ENCODE measurements at places on chromosomes 1 and 21.

GRCh38 chr1:241375886-241376285, 18.9 kb upstream of the RGS7 start:
- DNase-seq, result no peak

DNA sequence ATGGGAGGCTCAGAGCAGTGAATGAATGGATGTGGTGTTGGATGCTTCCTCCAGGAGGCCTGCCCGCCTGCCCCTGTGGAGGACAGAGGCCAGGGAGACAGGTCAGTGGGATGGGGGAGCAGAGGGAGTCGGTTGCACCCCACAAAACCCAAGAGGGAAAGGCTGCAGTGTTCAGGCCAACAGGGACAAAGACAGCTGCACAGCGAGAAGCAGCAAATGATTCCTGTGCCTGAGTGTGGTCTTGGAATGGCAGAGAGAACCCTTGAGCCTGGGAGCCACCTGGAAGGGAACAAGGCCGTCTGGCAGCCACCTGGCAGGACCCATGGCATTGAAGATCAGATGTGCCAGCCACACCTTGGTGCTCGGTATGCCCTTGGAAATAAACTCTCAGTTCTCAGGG, 8.1 kb downstream of the TFF3 start:
- peak; percentile 20 for DNase-seq

DNA sequence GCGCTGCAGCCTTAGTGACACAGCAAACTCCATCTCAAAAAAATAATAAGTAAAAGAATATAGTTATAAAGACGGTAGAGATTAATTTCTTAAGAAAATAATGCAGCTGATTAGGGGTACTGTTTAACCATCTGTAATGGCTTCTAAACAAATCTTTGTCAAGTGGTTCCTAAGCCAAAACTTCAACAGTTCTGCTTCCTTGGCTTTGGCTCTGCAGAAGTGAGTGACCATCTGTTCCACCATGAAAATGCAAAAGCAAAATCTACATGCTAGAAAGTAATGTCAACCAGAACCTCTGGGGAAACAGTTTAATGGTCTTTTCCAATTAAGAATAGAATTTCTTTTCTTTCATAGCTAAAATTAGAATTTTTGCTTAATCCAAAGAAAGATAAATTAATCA, 8.3 kb upstream of the SH2D5 start:
- no peak for DNase-seq

- DNase-seq, result no peak
Measured at GRCh38 chr1:207145401-207146058, 41.5 kb downstream of the C4BPA start.

DNA sequence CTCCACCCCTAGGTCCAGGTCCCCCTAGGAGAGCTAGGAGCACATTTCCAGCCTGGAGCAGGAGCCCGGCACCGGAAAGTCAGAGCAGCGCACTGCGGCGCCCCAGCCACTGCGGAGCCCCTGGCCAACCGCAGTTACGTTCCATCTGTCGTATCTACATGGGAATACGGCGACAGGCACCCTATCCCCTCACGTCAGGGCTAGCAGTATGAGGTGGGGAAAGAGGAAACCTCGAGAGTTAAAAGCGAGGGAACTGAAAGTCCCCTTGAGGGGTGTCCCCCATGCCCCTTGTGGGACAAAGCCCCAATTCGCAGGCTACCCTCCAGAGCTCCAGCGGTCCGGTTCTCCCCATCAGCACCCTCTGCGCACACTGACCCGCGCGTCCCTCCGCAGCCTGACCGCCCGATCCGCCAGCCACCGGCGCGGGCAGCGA, 995 bp downstream of the COLGALT2 start:
- DNase-seq, result peak; percentile 58

- DNase-seq, result no peak
Measured at GRCh38 chr1:4263699-4264098, 363.6 kb upstream of the C1orf174 start.

GRCh38 chr1:4307911-4308545, 346.4 kb upstream of the AJAP1 start:
- no peak for DNase-seq

- no peak for DNase-seq
Measured at GRCh38 chr1:232690285-232690935, 60.5 kb upstream of the SIPA1L2 start.

- DNase-seq, result no peak
Measured at GRCh38 chr1:96291468-96291867, 430.1 kb upstream of the PTBP2 start.

- DNase-seq, result no peak
Measured at GRCh38 chr1:44743211-44743610, 3.6 kb downstream of the KIF2C start.

DNA sequence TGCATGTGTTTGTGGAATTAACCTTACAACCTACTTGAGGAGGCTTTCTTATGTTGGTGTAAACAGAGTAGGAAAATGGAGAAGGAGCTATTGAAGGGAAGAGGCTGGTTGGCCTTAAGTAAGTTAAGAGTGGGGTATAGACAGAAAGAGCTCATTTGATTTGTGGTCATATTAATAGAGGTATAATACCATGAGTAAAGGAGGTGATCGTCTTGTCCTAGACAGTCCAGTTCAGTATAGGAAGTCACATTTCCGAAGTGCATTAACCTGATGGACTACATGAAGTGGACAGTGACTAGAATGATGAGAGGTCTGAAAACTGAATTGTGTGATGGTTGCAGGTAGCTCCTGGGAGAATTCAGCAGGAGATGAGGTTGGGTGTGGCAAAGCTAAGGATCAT, 215.4 kb upstream of the ZC3H12A start:
- no peak for DNase-seq

DNA sequence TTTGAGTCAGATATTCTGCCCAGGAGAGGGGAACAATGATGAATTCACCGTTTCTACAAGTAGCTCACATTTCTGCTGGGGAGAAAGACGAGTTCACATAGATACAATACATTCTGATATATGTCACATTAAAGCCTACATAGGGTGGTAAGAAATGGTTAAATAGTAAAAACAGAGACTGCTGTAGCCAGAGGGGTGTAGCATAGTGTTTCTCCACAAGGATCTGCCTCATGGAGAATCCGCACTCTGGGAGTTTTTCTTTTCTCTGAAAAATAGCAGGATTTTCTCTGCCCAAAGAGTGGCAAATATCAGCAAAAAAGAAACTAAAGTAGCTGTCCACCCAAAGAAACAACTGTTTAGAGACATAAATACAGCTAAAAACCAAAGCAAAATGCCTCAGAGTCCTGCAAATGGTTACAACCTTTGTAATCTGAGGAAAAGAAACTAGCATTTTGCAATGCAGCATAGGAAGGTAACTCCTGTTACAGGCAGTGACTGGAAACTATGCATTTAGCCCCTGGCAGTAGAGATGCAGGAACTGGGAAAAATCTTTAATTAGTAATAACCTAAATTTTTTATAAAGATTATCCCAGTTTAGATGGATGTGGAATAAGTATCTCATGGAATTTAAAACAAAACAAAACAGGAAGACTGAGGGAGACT, 1126.7 kb upstream of the ADGRL2 start:
- DNase-seq, result no peak

- DNase-seq, result no peak
Measured at GRCh38 chr1:91609551-91609950, 108.9 kb downstream of the CDC7 start.

DNA sequence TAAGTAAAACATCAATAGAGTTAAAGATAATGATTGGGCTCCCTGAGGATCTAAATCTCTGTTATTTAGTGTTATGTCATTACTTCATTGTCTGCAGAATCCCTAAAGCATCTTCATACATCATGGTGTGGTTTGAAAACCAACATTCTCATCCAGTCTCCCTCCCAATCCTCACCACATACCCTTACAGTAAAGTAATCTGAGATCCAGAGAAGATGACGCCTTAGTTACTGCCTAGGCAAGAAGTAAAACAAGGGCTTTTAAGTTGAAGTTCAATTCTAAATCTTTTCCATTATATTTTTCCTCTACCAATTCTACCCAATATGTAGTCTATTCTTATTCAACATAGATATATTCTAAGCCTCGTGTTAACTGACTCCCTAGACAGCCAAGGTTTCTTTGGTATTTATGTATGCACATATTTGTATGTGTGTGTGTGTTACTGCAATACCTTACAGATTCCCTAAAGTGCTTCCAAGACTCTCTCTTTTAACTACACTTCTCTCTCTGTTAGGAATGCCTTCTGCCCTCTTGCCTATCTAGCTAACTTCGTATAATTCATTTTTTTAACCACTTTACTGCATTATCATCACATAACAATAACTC, 17.3 kb downstream of the DPH5 start:
- no peak for DNase-seq

DNA sequence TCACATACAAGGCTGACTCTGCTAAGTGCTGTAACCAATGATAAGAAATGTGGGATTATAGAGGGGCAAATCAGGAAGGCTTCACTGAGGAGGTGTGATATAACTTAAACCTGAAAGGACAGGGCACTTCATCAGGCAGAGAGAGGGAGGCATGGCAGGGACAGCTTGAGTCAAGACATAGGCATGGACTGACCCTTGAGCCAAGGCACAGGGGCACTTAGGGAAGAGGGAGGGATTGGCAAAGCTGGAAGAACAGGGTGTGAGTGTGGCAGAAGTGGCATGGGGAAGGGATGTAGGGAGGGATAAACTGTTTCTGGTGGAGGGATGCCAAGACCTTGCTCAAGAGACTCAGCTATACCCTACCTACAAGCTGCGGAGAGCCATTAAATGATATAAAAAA, 81.3 kb downstream of the PLXNA2 start:
- no peak for DNase-seq

GRCh38 chr1:201650623-201650933, 111.7 kb downstream of the NAV1 start:
- no peak for DNase-seq

- no peak for DNase-seq
Measured at GRCh38 chr1:187641015-187641414, 812.3 kb downstream of the PLA2G4A start.

- DNase-seq, result no peak
Measured at GRCh38 chr1:159803956-159804689, 2.0 kb downstream of the FCRL6 start.

DNA sequence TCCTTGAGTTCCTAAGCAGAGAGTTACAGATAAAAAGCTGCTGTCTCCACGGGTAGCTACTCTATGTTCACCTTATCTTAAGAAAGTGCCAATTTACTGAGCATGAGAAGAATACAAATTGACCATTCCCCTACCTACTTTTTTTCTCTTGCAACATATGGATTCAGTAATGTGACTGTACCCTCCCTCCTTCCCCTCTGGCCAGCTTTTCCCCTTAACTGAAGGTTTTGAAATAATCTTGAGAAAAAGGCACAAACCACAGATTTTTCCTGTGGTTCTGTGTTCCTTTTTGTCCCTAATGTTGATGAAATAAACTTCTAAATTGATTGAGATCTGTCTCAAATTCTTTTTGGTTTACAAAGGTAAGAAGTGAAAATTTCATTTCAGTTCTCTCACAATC, 2.6 kb upstream of the CD2 start:
- no peak for DNase-seq

- DNase-seq, result no peak
Measured at GRCh38 chr1:17403081-17403480, 31.1 kb downstream of the PADI6 start.

DNA sequence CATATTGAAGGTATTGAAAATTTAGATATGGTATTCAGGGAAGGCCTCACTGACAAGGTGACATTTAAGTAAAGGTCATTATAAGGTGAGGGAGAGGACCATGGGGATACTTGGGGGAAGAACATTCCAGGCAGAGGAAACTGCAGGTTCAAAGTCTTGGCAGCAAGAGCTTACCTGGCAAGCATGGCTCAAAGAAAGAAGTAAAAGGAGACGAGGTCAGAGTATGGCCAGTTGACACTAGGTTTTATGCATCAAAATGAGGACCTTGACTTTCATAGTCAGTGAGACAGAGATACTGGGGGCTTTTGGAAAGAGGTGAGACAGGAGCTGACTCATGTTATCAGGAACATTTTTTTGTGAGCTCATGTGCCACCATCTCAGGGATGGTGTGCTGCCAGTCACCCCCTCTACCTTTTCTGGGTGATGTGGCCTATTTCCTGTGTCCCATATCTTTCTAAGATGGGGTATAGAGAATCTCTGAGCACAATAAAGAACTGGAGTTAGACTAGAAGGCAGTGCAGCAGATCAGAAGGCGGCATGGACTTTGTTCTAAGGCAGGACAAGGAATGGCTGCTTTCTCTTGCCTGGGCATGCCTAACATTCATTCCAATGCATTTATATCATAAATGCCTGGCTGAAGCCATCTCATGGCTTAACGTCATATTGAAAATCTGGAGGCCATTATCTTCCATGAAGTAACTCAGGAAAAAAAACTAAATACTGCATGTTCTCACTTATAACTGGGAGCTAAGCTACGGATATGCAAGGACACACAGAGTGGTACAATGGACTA, 406.7 kb downstream of the NTNG1 start:
- DNase-seq, result no peak

DNA sequence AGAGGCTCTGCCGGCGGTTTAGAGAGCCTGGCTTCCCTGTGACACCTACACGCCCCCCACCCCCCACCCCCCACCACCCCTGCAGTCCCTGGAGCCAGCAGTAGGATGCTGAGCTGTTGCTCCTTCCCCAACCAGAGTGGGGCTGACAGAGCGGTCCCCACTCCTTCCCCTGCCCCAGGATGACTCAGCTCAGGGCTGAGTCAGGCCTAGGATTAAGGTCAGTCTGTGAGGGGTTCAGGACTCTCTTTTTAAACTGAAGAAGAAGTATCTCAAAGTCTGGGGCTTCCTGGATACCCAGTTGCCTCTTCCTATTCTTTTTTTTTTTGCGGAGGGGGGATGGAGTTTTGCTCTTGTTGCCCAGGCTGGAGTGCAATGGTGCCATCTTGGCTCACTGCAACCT, 19.1 kb downstream of the DMBX1 start:
- no peak for DNase-seq

DNA sequence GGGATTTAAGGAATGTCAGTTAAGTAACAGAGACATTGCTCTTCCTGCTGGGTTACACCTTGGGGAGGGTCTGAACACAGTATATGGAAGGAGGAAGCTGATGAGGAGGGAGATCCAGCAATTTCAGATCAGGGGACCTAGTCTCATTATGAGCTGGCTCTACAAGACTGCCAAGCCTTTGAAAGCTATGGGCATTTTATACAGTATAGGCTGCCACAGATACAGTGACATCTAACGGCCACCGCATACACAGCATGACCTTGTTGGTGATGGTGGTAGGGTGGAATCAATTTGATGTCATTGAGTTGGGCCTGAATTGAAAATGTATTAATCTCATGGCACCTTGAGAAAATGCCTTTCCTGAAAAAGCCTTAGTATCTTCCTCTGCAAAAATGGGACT, 22.6 kb upstream of the ZP4 start:
- DNase-seq, result no peak

- peak; percentile 50 for DNase-seq
Measured at GRCh38 chr1:56535939-56536338, 43.4 kb downstream of the PLPP3 start.

GRCh38 chr1:18200136-18200717, 92.6 kb downstream of the IGSF21 start:
- DNase-seq, result peak; percentile 26

GRCh38 chr1:23869051-23869450, 961 bp upstream of the FUCA1 start:
- no peak for DNase-seq

DNA sequence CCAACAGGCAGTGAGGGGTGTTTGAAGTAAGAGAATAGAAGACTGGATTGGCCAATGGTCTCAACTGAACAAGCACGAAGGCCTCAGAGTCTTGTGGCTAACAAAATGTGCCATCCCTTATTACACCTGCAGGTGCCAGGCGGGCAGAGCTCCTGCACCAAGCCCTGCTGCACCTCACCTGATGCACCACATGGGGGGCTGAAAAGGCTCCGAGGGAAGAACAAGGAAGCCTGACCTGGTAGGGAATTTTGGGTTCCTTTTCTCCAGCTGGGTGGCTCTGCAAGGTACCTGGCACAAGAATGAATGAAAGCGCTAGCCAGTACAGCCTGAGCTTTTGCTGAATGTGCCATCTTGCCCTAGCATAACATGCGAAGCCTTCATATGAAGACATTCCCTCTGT, 9.7 kb downstream of the HSD3B1 start:
- no peak for DNase-seq

All from NCI-H1092 treated with DMSO at 0.1 percent for 48 hours (cell line).